Caco-2 (cell line): ENCODE measurements at places on chromosomes 12 and 14. TPM values are rescaled to one million over a fixed set of nuclear protein-coding genes. Genes with fewer than 3 reads are reported as not detected.

DNA sequence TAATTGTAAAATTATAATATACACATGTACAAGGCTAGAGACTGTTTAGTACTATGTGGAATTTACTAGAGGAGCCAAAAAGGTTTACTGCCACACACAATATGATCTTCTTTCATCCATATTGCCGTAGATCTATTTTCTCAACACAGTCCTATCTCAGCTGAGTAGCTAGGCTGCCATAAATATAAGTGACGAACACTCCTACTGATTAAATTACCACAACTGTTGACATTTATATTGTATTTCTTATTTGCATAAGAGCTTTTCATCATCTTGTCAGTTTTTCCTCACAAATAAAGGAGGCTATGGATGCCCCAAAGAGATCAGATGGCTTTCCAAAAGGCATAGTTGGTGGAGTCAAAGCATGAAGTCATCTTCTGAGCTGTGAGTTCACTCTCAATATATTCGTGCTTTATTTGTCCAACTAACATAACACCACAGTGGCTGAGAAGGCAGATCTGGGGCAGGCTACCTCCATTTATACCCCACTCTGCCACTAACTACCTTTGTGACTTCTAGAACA, 78.6 kb downstream of the CCDC59 start:
- no peaks in the 10 kb centered on the region for H3K4me1 ChIP-seq
- no peak for DNase-seq
- H3K36me3 ChIP-seq = no peaks in the 10 kb centered on the region
- no peak overlapping the region for H3K27ac ChIP-seq

- peak overlapping the region; percentile 11 for H3K27ac ChIP-seq
- H3K27me3 ChIP-seq = no peaks in the 10 kb centered on the region
- H3K4me1 ChIP-seq = no peaks in the 10 kb centered on the region
Observed at GRCh38 chr14:61505815-61506809, 184.7 kb downstream of the PRKCH start.

The KRT71 gene
- 1.2 and 1.5 TPM in 2 replicates for total RNA-seq

DNA sequence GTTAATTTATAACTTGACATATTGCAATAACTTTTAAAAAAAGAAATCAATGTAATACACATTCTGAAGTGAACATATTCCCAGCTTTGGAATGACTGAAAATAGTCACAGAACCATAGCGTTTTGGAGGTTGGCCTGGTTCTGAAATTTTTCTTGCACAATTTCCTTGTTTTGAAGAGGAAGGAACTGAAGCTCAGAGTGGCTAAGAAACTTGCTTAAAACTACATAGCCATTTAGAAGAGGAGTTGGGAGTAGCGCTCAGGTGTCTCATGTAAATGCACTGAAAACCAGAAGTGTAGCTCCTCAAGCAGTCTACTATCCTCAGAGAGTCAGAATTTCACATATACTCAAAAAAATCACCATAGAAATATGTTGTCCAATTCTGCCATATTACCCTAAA, 41.2 kb downstream of the SLC38A1 start:
- H3K4me1 ChIP-seq = no peaks in the 10 kb centered on the region
- H3K36me3 ChIP-seq = no peaks in the 10 kb centered on the region; the same call in 1 of the 2 replicates
- DNase-seq = no peak
- H3K27me3 ChIP-seq = no peaks in the 10 kb centered on the region
- H3K27ac ChIP-seq = no peak overlapping the region

The WSCD2 gene
- not detected in 2 replicates for total RNA-seq

DNA sequence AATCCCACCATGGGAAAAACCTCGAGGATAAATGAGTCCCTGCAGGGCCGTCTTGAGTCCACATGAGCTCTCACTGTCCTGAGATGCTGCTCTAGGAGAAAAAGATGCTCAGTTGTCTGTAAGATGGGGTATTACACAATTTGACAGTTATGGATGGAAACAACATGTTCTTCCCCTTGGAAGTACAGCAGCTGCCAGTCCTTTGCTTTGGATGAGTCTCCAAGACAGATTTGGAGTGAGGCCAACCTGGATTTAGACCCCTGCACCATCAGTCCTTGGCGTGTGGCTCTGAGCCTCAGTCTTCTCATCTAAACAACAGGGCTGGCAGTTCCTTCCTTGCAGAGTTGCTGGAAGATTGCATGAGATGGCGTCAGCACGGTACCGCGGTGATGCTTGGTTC, 309.1 kb upstream of the FKBP4 start:
- no peaks in the 10 kb centered on the region for H3K4me1 ChIP-seq
- no peak overlapping the region for H3K4me3 ChIP-seq

DNA sequence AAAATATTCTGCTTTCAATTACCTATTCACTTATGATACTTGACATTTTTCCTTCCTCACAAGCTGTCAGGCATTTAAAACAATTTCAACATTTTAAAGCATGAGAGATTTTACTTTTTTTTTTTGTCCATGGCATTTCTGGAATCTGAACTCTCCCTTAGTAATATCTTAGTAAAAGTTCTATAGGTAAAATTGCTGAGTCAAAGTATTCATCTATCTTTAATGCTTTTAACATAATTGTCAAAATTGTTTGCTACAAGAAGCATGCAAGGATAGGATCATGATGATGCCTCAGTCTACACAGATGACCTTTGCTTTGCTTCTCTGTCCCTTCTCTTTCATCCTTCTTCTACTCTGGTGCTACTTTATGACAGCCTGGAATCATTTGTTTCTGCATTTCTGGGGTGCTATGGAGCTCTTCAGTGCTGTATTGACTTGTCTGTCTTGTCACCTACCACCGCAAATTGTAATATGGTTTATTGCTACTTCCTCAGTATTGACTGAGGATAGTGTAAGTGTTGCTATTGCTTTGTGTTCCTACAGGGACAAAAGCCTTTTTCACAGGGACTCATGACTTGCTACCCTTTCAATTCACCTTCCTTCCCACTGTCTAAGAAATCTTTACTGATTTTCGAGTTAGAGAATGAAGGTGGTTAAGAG, 589.8 kb upstream of the ATP2B1 start:
- H3K36me3 ChIP-seq = no peaks in the 10 kb centered on the region
- H3K4me3 ChIP-seq = no peak overlapping the region
- no peaks in the 10 kb centered on the region for H3K27me3 ChIP-seq
- H3K4me1 ChIP-seq = no peaks in the 10 kb centered on the region
- DNase-seq = no peak

GRCh38 chr12:84986586-84986985, 49.5 kb downstream of the TSPAN19 start:
- H3K4me3 ChIP-seq = no peak overlapping the region
- no peak overlapping the region for H3K27ac ChIP-seq
- H3K27me3 ChIP-seq = no peaks in the 10 kb centered on the region

The PIWIL1 gene
- total RNA-seq = 5.1 and 5.3 TPM in 2 replicates

The PARP11 gene
- 18.1 and 19.0 TPM in 2 replicates for total RNA-seq

The NKX2-1 gene
- total RNA-seq = 0.66 and 1.5 TPM in 2 replicates

GRCh38 chr12:22252057-22252456, 82.5 kb downstream of the ST8SIA1 start:
- H3K27ac ChIP-seq = no peak overlapping the region
- H3K36me3 ChIP-seq = no peaks in the 10 kb centered on the region
- no peak overlapping the region for H3K4me3 ChIP-seq
- no peaks in the 10 kb centered on the region; the same call in 1 of the 2 replicates for H3K27me3 ChIP-seq
- no peak for DNase-seq

The P2RX2 gene
- not detected in 2 replicates for total RNA-seq

The IFNG-AS1 gene
- total RNA-seq = not detected in 2 replicates

- no peaks in the 10 kb centered on the region for H3K27me3 ChIP-seq
- no peak overlapping the region for H3K4me3 ChIP-seq
- no peak overlapping the region for H3K27ac ChIP-seq
- H3K4me1 ChIP-seq = peaks cover 21% of the 10 kb centered on the region
- DNase-seq = no peak
- H3K36me3 ChIP-seq = no peaks in the 10 kb centered on the region
Observed at GRCh38 chr12:51306507-51306906, 17.5 kb downstream of the BIN2 start.

- H3K4me3 ChIP-seq = no peak overlapping the region
- no peak overlapping the region for H3K27ac ChIP-seq
- H3K4me1 ChIP-seq = no peaks in the 10 kb centered on the region
- H3K36me3 ChIP-seq = no peaks in the 10 kb centered on the region
Observed at GRCh38 chr14:70140614-70141013, 48.1 kb downstream of the SLC8A3 start.

The FBRSL1 gene
- total RNA-seq = 90.3 and 96.1 TPM in 2 replicates

DNA sequence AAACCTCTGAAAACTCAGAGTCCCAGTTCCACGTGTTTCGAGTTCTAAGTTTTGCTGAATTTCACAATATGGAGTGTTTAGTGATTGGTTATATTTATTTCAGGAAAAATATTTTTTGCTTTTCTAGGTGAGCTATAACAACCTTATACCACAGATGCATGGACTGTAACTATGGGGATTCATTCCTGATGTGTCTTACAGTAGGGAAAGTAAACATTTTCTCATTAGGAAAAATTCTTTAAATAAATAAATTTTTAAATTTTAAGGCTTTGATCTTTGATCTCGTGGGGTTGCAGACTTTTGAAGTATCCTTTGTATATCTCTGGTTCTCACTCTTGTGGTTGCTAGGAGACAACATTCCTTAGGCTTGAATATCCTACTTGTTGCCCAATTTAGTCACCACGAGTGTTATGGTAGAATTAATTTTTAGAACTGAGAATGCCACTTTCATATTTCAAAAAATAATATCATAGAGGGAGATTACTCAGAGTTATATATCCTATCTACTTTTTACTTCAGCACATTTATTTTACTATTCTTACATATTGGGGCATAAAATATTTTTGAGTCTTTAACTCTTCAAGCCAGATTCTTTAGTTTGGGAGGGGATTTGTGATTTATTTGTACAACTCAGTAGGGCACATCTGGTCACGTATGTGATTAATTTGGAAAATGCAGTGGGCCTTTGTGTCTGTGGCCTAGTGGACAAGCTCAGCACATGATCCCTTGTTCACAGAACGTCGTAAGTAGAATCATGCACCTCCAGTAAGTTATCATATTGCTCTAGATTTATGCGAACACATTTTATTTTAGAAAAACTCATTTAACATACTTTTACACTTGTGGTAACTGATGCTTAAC, 224.0 kb downstream of the TTC6 start:
- peak; percentile 24 for DNase-seq
- H3K4me1 ChIP-seq = no peaks in the 10 kb centered on the region; the same call in 1 of the 2 replicates
- no peak overlapping the region for H3K27ac ChIP-seq
- no peaks in the 10 kb centered on the region for H3K27me3 ChIP-seq
- no peak overlapping the region for H3K4me3 ChIP-seq

The OTUB2 gene
- total RNA-seq = 1.2 TPM in 2 replicates

- H3K4me3 ChIP-seq = no peak overlapping the region
- no peaks in the 10 kb centered on the region for H3K27me3 ChIP-seq
- H3K27ac ChIP-seq = no peak overlapping the region
Observed at GRCh38 chr14:32900547-32900946, 38.1 kb upstream of the NPAS3 start.

The NDUFA9 gene
- total RNA-seq = 263 and 300 TPM in 2 replicates

The B3GNT4 gene
- total RNA-seq = 2.2 and 3.8 TPM in 2 replicates

The TAC3 gene
- 1.6 and 3.1 TPM in 2 replicates for total RNA-seq

GRCh38 chr14:72476657-72477499, 417.0 kb downstream of the DPF3 start:
- no peaks in the 10 kb centered on the region for H3K4me1 ChIP-seq
- no peaks in the 10 kb centered on the region for H3K36me3 ChIP-seq
- no peak overlapping the region for H3K4me3 ChIP-seq
- no peak overlapping the region for H3K27ac ChIP-seq
- DNase-seq = no peak

The KLRB1 gene
- total RNA-seq = not detected in 2 replicates

The TMEM30B gene
- total RNA-seq = 31.4 and 32.5 TPM in 2 replicates

The MAP3K9 gene
- total RNA-seq = 19.5 and 20.3 TPM in 2 replicates

The GPD1 gene
- 1.5 and 1.9 TPM in 2 replicates for total RNA-seq

- H3K36me3 ChIP-seq = peaks cover 1% of the 10 kb centered on the region
- no peak overlapping the region for H3K4me3 ChIP-seq
Observed at GRCh38 chr12:120209851-120210250, 8.9 kb upstream of the RPLP0 start.

GRCh38 chr14:101134851-101135433, 231.4 kb upstream of the RTL1 start:
- H3K4me1 ChIP-seq = no peaks in the 10 kb centered on the region
- no peaks in the 10 kb centered on the region for H3K36me3 ChIP-seq
- no peak overlapping the region for H3K27ac ChIP-seq
- no peak overlapping the region for H3K4me3 ChIP-seq
- no peak for DNase-seq

DNA sequence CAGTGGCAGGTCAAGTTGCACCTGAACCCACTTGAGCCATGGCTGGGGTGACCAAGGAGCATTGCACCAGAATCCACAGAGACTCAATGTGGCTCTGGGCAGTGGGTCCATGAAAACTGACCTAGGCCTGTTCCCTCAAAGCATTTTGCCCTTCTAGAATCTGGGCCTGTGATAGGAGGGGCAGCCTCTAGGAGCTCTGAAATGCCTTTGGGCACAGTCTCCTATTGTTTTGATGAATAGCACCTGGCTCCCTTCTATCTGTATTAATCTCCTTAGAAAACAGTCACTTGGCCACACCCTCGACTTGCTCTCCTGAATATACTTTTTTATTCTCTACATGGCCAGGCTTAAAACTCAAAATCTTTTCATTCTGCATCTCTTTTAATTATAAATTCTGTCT, 14.1 kb upstream of the KRAS start:
- no peak overlapping the region for H3K4me3 ChIP-seq
- H3K27me3 ChIP-seq = no peaks in the 10 kb centered on the region
- H3K4me1 ChIP-seq = no peaks in the 10 kb centered on the region
- DNase-seq = no peak
- H3K27ac ChIP-seq = no peak overlapping the region

- no peaks in the 10 kb centered on the region for H3K36me3 ChIP-seq
- no peak overlapping the region for H3K27ac ChIP-seq
- H3K4me1 ChIP-seq = no peaks in the 10 kb centered on the region
- no peak overlapping the region for H3K4me3 ChIP-seq
Observed at GRCh38 chr12:16165506-16165905, 112.0 kb downstream of the SLC15A5 start.

- H3K27me3 ChIP-seq = no peaks in the 10 kb centered on the region
- H3K36me3 ChIP-seq = no peaks in the 10 kb centered on the region
- DNase-seq = no peak
- H3K4me1 ChIP-seq = peaks cover 8% of the 10 kb centered on the region; the same call in 1 of the 2 replicates
- peak overlapping the region; percentile 63 for H3K4me3 ChIP-seq
- peak overlapping the region; percentile 73 for H3K27ac ChIP-seq
Observed at GRCh38 chr14:54901380-54902142, 1.1 kb downstream of the GCH1 start.

DNA sequence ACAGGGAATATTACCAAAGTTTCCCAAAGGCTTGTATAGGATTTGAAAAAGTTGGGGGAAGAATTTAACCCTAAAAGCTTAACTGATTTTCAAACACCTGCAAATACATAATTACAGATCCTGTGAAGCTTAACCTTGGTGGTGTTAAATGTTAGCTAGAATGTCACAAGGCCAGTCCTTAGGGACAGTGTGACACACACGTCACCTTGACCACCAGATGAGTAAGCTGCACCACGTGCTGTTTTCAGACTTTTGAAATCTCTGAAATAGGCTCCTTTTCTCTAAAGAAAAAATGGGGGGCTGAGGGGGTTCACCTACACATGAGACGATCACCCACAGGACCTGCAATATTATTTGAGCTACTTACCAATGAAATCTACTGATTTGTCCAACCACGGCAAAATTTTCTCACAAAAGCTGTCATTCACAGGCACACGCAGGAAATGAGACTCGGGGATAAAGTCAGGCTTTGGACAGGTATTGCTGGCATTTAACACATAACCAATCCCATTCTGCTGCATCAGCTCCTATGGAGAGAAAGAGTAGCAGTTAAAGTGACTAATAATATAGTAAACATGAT, 75.9 kb downstream of the DUSP16 start:
- H3K27ac ChIP-seq = no peak overlapping the region
- no peak overlapping the region for H3K4me3 ChIP-seq
- peaks cover 26% of the 10 kb centered on the region for H3K4me1 ChIP-seq
- peaks cover 3% of the 10 kb centered on the region; the same call in 1 of the 2 replicates for H3K36me3 ChIP-seq
- H3K27me3 ChIP-seq = no peaks in the 10 kb centered on the region
- no peak for DNase-seq

The NR4A1 gene
- 37.9 and 41.8 TPM in 2 replicates for total RNA-seq
